ENCODE measurements at places on chromosomes 7 and 10.

DNA sequence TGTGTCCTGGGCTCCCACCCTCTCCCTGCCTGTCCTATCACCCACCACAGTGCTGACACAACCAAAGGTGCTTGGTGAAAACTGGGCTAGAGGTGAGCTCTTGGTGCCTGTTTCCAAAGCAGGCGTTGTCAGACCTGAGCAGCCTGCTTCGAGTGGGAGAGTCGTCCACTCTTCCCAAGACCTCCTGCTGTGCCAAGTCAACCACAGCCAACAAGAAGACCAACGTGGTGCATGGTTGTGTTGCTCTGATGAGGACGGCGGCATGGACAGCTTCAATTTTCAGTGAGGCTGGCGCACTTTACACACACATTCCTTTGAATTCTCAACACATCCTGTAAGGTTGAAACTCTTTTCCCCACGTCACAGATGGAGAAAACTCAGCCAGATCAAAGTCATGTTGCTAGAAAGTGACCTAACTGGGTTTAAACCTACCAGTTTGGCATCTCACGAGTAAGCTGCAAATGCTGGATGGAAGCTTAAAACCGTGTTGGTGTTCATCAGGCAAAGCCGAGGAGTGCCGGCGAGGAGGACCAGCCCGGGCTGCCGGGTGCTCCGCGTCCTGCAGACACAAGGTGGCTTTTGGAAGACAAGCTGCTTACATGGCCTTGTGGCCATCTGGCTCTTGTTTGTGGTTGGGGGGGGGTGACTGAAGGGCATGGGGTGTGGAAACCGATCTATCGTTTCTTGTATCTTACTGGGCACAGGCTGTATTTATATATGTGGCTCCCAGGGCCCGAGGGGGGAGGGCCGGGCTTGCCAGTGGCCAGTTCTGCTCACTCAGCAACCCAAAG is 39.3 kb downstream of the INSIG1 start:
- DNase-seq, result no peak

GRCh38 chr7:94923412-94923811 is 16.0 kb downstream of the PPP1R9A start:
- DNase-seq, result peak; percentile 20

- no peak for DNase-seq
Measured at GRCh38 chr10:77071001-77071511, 566.6 kb downstream of the KCNMA1 start.

DNA sequence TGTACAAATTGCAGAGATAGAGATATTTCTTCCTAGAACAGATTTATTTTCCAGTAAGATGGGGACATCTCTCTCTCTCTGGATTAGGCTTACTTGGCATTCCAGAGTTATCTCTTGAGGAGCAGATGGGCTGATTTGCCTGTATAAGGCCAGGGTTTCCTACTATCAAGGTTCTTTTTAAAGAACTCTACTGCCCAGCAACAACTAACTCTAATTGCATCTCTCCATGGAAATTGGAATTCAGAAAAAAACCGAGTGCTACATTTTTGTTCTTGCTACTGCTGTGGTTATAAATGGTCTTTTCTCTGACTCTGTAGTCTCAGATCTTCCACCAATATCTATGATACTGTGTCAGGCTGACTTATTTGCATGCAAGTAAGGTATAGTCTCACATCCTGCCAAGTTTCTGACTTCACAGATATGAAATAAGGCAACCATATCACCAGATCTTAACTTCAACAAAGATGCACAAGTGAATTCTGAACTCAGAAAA is 161.1 kb downstream of the CRPPA start:
- DNase-seq, result peak; percentile 46

DNA sequence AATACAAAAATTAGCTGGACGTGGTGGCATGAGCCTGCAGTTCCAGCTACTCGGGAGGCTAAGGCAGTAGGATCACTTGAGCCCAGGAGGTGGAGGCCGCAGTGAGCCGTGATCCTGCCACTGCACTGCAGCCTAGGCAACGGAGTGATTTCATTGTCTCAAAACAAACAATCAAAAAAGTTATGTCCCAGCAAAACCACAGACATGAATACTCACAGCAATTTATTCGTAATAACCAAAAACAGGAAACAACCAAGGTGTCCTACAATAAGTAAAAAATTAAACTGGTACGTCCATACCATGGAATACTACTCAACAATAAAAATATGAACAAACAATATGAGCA is 11.6 kb upstream of the CYTH3 start:
- no peak for DNase-seq

DNA sequence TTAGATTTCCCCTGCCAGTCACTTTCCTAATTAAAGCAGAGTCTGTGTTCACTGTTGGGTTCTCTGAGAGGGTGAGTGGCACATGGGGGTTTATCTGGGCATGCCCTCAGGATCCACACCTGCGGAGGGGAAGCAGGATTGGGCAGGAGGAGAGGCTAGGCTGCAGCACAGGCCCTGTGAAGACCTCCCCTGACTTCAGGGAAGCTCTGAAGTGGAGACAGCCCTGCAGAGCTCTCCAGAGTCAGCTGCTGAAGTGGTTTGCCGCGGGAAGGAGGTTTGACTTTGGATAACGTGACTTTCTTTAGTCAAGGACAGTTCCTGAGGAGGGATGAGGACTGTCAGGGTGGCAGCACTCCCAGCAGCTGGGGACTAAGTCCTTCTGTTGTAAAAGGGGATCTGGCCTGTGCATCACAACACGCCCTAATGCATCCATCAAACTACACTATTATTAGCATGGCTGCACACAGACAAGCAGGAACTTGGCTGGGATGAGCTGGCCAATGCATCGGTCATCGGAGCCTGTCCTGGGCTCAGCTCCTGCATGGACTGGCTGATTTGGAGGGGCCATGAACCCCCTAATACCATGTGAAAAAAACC is 50.9 kb upstream of the LEP start:
- DNase-seq, result no peak

DNA sequence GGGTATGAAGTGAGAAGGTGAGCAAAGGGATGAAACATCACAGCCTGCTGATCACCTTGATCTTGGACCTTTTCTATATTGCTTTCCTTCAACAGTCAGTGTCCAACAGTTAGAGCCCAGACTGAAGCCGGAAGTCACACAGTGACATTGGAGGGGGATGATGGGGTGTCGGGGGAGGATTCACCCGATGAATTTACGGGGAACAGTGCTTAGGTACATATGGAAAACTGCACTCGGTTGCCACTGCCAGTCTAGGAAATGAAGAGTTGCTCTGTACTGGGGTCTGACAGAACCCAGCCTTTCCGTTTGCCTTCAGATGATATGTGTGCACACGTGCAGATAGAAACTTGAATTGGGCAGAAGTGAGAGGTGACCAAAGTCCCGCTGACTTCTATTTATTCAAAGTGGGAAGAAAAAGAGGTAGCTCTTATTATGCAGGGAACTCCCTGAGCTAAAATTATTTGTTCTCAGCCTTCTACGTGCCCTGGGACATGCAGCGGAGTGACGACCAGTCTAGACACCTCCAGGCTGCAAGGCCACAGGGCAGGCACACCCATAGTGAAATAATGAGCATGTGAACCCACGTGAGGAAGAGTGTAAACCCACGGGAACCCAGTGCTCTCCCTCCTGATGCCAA is 107.2 kb upstream of the INHBA start:
- DNase-seq, result no peak

- no peak for DNase-seq
Measured at GRCh38 chr10:126398924-126399323, 10.6 kb upstream of the ADAM12 start.

GRCh38 chr7:25066253-25066652 is 58.8 kb downstream of the CYCS start:
- no peak for DNase-seq

DNA sequence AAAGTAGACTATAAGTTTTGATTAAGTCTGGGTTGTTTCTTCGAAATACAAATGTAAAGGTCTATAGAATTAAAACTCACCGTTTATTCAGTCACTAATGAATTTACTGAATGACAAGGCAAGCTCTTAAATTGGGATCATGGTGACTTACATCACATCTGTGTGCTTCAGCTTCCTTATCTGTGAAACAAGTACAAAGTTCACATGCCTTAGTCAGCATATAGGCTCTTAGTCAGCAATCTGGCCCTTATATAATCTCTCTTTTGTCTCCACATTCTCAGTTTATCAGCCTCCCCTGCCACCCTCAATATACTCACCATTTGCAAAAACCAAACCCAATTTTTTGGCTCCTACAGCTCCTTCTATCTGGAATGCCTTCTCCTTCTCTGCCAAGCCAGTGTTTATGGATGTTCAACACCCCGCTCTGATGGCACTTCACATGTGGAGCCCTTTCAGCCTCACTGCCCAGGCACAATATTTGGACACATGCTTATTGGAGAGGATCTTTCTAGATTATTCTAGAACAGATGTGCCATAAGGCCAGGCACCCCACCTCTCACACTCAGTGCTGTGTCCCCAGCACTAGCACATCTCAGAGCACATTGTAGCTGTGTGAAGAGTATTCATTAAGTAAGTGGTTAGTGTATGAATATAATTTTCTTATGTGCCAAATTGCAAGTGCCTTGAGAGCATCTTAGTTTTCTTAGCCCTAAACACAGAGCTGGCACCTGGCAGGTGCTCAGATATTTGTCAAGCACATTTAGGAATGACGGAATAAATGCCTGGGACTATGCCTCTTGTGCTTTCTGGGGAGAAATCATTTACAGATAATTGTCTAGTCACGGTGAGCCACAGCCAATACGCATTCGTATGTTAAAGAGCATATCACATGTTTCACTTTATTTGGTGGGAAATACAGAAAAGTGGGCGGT is 9.8 kb upstream of the LAMB1 start:
- DNase-seq, result peak; percentile 71

DNA sequence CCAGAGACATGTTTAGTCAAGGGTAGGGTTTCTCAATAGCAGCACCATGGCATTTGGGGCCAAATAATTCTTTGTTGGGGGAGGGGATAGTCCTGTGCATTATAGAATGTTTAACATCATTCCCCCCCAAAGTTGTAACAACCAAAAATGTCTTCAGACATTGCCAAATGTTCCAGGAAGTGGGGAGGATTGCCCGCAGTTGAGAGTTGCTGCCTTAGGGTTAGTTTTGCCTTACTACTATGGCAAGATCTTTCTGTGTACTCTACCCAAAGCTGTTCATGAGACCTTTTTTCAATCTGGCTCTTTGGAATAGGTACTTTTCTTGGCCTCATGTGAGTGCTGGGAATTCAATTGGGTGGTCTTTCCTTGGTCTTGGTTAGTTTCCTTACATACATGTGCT is 34.1 kb downstream of the SAMD8 start:
- peak; percentile 25 for DNase-seq

DNA sequence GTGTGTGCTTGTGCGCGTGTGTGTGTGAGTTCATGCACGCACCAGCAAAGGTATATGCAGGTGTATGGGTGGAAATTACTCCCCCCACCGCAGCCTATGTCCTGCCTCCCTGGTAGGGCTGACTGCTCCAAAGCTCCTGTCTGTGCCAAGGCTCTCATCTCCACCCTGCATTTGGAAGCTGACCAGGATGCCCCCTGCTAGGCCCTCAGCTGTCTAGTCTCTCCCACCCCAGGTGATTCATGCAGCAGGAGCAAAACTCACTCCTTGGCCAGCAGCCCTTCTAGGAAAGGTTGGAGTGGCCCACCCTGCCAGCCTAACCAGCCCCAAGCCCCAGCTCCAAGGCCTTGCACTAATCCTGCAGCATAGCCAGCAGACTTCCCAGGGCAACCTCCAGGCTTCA is 148.4 kb downstream of the GRID1 start:
- DNase-seq, result no peak

DNA sequence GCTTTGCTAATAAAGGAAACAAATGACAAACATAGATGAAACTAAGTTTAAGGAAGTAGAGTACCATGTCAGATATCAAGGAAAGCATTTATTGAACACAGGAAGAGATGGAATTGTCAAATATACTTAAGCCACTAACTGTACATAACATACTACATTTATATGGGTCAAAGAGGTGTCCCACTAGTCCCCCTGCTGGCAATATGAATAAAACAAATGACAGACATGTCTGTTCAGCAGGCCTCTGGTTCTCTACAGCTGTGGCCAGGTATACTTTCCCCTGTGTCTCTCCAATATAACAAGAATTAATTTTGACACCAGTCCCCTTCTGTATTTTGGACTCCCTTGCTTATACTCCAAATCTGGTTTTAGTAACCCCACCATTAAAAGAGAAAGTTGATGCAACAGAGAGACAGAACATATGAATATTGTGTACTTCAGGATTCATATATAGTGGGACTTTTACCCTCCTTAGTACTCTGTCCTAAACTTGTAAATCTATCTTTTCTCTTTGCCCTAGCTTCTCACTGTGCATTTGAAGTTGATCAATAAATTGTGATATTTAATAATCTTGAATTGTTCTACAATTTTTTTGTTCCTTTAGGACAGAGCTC is 42.9 kb downstream of the CD36 start:
- DNase-seq, result peak; percentile 81

DNA sequence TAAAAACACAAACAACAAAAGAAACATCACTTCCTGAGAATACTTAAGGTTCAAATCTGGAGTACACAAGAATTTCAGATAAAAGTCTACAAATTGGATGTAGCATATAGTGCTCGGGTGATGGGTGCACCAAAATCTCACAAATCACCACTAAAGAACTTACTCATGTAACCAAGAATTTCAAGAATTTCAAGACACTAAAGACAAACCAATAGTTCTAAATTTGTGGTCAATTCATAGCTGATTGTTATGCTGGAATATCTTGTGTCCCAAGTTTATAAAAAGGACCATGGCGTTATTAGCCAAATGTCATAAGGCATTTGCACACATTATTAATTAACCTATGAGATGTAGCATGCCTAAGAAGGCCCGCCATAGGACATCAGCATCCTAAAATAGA is 1204.1 kb upstream of the AUTS2 start:
- DNase-seq, result no peak

GRCh38 chr10:132762267-132762666 is 23.7 kb downstream of the NKX6-2 start:
- DNase-seq, result no peak

- no peak for DNase-seq
Measured at GRCh38 chr10:60513281-60513680, 123.6 kb upstream of the ANK3 start.

- DNase-seq, result peak; percentile 75
Measured at GRCh38 chr7:44309271-44310091, 15.9 kb downstream of the CAMK2B start.

GRCh38 chr7:21903020-21903786 is 42.5 kb downstream of the CDCA7L start:
- DNase-seq, result no peak

DNA sequence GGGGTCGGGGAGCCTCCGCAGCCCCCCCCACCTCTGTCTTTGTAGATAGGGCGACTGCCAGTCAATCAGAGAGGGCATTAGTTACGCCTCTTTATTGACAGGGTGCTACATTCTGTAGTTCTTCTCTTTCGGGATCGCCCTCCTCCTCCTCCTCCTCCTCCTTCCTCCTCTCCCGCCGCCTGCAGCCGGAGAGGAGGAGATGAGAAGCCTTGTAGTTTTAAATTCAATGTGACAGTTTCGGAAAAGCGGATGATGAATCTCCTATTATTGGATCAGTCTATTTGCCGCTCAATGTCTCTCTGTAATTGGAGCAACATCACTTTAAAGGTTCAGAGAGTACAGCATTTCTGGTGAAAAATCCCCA is 587 bp upstream of the UNCX start:
- no peak for DNase-seq
